ENCODE measurements at places on chromosomes 7 and 10.

GRCh38 chr7:121558288-121558687 lies 162.2 kb upstream of the FAM3C start:
- DNase-seq: no peak

- DNase-seq: no peak
Observed at GRCh38 chr7:150719436-150719835, 3.0 kb downstream of the GIMAP1 start.

GRCh38 chr10:87657371-87657770 lies 2.3 kb upstream of the PAPSS2 start:
- DNase-seq: no peak

- no peak for DNase-seq
Observed at GRCh38 chr7:137003566-137003965, 135.1 kb downstream of the CHRM2 start.

DNA sequence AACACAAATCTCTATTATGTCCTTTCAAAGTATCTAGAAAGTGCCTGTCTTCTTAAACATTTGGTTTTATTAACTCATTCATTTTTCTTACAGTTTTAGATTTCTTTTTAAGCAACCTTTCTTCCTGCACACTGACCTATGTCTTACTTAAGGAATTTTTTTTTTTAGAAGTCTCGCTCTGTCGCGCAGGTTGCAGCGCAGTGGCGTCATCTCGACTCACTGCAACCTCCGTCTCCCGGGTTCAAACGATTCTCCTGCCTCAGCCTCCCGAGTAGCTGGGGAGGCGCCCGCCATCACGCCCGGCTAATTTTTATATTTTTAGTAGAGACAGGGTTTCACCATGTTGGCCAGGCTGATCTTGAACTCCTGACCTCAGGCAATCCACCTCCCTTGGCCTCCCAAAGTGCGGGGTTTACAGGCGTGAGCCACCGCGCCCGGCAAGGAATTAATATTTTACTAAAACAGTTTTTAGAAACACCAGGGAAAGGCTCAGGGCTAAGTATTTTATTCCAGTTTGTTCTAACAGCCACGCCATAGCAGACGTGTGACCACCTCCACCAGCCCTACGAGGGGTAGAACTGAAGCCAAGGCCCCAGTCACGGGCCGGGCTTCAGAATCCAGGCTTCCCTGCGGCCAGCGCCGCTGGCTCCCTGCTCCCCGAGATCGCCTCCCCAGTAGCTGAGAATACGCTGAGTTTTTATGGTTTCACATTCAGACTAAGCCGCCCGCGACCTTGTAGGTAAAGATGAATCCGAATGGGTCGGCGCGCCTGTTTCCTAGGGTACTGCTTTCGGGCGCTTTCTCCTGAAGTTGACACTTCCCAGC lies 941 bp upstream of the LUC7L2 start:
- no peak for DNase-seq

- DNase-seq: no peak
Observed at GRCh38 chr7:18425838-18426445, 69.6 kb upstream of the HDAC9 start.

DNA sequence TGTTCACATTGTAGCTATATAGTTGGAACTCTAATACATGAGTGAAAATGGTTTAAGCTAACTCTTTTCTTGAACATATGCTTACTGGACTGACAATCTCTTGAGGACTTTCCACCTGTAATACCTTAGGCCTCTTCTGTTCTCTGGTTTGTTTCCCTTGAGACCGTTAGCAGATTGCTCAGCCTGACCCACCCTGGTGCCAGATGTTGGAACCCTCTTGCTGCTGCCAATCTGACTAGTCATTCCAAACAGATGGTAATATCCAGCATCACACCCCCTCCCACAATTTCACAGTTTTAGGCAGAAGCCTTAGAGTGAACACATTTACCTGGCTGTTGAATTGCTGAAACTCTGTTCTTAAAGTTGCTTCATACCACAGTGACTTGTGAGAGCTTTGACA lies 18.7 kb downstream of the CALD1 start:
- DNase-seq: no peak

DNA sequence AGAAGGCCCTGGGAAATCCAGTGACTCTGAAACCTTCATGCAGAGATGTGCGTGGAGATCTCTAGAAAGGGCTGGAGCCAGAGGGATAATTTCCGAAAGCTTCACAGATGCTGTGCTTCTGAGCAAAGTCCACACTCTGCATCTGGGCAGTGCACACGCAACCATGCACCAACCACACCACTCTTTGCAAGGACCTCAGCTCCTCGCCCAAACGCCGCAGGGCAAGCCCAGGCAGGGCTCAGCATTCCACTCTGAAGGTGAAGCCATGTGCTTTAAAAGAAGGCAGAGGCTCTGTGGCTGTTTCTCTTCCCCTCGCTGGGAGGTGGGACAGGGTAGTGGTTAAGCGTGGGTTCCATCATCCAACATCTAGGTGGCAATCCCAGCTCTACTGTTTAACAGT lies 48.4 kb downstream of the ASB13 start:
- DNase-seq: no peak

- DNase-seq: no peak
Observed at GRCh38 chr10:49356181-49356580, 39.7 kb downstream of the DRGX start.

GRCh38 chr7:22882106-22882505 lies 59.5 kb upstream of the TOMM7 start:
- DNase-seq: no peak

- no peak for DNase-seq
Observed at GRCh38 chr7:75914169-75914654, 743 bp upstream of the POR start.

DNA sequence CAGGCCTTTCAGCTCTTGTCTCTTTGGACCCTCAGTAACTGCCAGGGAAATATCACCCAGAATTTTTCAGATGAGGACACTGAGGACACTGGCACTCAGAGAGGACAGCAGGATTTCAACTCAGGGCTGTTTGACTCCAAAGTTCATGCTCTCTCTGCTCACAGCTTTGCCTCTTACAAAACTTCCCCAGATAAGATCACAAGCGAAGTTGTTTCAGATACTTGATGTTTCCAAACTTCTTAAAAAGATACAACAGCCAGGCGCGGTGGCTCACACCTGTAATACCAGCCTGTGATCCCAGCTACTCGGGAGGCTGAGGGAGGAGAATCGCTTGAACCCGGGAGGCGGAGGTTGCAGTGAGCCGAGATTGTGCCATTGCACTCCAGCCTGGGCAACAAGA lies 32.4 kb upstream of the ZRANB1 start:
- no peak for DNase-seq

GRCh38 chr10:74377476-74377875 lies 226.5 kb downstream of the ADK start:
- no peak for DNase-seq

- no peak for DNase-seq
Observed at GRCh38 chr7:121376979-121377378, 19.1 kb downstream of the FAM3C start.

GRCh38 chr10:6995831-6996230 lies 415.0 kb downstream of the SFMBT2 start:
- DNase-seq: no peak

DNA sequence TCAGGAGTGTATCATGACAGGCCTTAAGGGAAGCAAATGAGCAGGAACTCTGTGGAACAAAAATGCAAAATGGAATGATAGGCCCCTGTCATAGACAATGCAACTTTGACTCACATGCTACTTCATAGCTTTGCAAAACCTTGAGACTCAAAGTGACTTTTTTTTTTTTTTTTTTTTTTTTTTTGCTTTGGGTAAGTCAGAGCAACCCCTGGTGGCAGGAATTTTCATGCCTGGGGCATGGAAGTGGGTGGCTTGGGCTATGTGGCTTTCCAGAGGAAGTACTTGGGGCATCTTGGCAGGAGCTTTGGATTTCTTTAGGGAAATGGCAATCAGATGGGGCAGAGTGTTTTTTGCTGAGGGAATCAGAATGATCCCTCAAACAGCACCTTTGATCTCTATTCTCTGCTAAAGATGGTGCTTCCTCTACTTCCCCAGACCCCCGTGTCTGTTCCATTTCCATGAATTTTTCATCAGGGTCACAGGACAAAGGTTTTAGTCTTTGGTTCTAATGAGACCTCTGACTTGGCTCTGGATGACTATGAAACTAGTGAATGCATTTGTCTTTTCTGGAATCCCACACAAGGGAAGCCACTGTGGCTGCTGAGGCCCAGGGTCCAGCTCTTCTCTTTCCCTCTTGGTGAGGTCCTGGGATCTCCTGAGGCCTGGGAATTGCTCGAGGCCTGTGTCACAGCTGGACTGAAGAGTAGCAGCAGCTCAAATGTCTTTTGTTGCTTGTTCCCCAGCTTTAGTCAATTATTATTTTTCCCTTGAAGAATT lies 62.8 kb downstream of the TACC2 start:
- no peak for DNase-seq

DNA sequence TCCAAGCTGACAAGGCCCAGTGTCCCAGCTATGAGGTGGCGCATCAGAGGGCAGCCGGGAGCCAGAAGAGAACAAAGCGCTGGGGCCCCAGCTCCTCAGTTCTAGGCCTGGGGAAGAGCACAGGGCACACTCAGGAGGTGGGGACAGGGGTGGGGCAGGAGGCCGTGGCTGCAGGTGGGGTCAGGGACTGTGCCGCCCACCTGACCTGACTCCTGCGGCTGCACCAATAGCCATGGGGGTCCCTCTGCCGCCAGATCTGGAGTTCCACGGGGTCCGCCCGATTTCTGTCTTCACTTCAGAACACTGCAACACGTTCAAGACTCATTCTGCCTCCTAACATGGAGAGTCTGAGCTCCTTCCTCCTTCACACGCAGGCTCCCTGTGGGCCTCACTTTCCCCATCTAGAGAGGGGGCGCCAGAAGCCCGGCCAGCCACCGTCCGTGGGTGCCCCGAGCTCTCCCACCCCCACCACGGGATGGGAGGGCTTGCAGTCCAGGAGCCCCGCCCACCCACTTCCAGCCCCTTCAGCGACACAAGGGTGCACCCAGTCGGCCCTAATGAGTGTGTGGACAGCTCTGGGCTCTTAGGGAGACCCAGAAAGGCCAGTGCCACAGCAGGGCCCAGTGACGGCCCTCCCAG lies 278.3 kb downstream of the MAD1L1 start:
- no peak for DNase-seq

DNA sequence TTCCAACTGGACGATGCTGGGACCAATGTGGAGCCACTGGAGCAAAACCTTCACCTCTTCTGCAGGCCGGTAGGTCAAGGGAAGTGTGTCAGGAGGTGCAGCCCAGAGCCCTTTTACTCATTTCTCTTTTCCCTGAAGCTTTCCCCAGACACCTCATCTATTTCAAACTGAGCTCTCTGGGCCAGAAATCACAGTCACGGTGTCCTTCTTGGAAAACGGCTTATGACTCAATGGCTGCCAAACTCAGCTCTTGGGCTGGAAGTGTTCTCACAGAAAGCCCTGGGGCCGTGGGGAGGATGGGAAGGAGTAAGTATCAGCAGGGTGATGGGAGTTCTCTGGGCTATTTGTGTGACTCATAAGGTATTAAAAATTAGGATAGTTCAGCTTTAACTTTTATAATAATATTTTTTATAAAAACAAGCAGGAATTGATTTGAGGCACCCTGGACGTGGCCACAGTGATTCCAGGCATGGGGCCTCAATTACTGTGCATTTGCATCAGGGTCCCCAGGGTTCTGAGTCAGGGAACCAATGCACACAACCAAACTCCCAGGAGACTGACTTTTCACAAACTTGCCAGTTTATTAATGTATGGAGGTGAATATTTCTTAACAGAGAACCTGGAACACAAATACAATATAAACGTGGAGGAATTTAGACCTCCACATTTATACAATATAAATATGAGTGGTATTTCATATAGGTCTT lies 187.4 kb upstream of the TMEM72 start:
- DNase-seq: no peak

DNA sequence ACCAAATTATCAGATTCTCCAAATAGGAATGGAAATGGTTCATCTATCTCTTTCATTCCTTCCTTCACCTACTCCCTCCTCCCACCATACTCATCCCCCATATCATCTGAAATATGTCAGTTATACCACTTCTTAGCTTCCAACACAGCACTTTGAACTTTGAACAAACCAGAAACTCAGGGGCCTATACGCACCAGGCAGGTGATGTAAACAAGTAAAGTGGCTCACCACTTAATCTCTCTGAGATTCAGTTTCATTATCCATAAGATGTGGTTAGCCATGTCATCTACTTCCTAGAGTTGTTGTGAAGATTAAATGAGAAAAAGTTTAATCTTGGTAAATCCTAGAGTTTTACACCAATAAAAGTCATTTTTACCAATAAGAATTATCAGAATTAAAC lies 65.9 kb upstream of the LRRN3 start:
- DNase-seq: no peak
